ENCODE measurements at places on chromosomes 11 and 22.
A peak's percentile ranks its signal among the peaks of the same experiment; 100 is the strongest.

- no peak for DNase-seq
Measured at GRCh38 chr11:111715142-111715816, 50.9 kb downstream of the PPP2R1B start.

GRCh38 chr22:27885977-27886842 is 32.8 kb downstream of the PITPNB start:
- DNase-seq, result peak; percentile 12

DNA sequence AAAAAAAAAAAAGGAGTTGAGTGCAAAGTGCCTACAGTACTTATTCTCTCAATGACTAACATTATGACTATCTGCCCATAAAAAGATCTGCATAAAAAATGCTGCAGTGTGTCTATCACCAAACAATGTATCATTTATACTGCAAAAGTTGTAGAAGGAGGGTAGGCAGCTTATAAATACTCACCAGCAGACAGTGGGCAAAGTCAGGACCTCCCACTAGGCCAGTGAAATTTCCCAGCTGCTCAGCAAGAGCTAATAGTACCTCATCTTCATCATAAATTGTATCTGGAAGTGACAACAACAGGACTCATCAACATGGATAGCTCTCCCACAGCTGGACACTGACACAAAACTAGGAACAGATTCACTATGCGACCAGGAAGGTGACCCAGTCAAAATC is 1.6 kb downstream of the PPP2R1B start:
- no peak for DNase-seq

GRCh38 chr22:29183971-29184848 is 21.5 kb upstream of the EMID1 start:
- DNase-seq, result no peak

Data from NCI-H1105 treated with DMSO at 0.1 percent for 48 hours (cell line).